ENCODE measurements at places on chromosomes 7 and 10.
A peak's percentile ranks its signal among the peaks of the same experiment; 100 is the strongest.

- DNase-seq, result peak; percentile 53
Measured at GRCh38 chr10:94210440-94211168, 152.1 kb downstream of the NOC3L start.

GRCh38 chr10:11245510-11245909 is 227.8 kb downstream of the CELF2 start:
- no peak for DNase-seq

DNA sequence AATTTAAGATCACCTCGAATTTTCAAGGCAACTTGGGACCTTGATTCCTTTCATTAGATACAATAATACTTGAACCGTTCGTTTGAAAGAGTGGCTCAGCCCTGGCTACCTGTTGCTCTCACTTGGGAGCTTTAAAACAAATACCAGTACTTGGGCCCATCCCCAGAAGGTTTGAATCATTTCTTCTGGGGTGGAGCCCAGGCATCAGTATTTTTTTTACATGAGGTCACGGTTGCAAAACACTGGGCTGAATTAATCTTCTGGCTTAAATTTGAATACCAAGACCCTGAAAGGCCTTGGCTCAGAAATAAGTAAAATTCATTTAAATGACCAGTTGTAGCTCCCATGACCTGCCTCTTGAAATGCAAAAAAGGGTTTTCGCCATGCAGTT is 214.9 kb downstream of the CREB5 start:
- DNase-seq, result no peak

DNA sequence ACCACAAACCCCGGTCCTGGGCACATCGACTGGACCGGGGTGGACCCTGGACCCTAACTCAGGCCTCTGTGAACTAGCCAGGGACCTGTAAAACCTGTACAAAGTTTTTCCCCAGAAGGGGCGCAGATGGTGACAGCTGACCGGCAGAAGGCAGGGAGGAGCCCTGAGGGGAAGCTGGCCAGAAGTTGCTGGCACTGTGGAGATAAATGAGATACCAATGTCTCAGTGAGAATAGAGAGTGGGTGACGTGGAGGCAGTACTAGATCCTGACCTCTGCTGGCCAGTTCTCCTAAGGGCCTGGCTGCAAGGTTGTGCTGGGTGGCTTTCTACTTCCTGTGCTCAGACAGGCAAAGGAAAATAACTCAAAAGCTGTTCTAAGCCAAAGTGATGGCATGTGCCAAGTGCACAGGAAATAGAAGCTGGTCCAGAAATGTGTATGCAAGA is 10.6 kb upstream of the TSPAN14 start:
- no peak for DNase-seq
